Fibroblast of lung (primary cell): ENCODE measurements at places on chromosomes 6 and 20. TPM values are rescaled to one million over a fixed set of nuclear protein-coding genes. Genes with fewer than 3 reads are reported as not detected.

GRCh38 chr6:6823568-6824224 lies 235.2 kb downstream of the LY86 start:
- no peak for DNase-seq
- no peak overlapping the region for H3K4me3 ChIP-seq
- H3K36me3 ChIP-seq, result no peaks in the 10 kb centered on the region
- no peaks in the 10 kb centered on the region for H3K27me3 ChIP-seq
- H3K4me1 ChIP-seq, result no peaks in the 10 kb centered on the region

DNA sequence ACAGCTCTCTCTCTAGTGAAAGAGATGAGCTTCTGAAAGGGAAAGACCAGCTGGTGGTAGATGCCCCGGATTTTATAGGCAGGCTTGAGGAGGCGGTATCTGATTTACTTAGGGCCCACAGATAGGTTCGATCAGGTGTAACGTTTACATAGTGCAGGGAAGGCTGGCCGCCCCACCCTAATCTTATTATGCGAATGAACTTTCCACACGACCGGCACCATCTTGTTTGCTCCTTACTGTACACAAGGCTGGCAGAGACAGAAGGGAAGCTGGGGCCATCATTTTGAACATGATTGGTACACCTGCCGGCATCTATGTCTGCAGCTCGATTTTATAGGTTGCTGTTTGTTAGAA lies 212.0 kb upstream of the JARID2 start:
- H3K4me3 ChIP-seq, result no peak overlapping the region
- H3K27ac ChIP-seq, result no peak overlapping the region
- no peaks in the 10 kb centered on the region for H3K27me3 ChIP-seq
- H3K36me3 ChIP-seq, result no peaks in the 10 kb centered on the region

GRCh38 chr6:160131636-160132296 lies 10.2 kb downstream of the SLC22A1 start:
- no peak overlapping the region for H3K27ac ChIP-seq
- no peak overlapping the region for H3K4me3 ChIP-seq
- no peak for DNase-seq

- H3K4me3 ChIP-seq, result no peak overlapping the region
- H3K27ac ChIP-seq, result no peak overlapping the region
- H3K4me1 ChIP-seq, result peaks cover 4% of the 10 kb centered on the region
- no peaks in the 10 kb centered on the region for H3K36me3 ChIP-seq
- no peaks in the 10 kb centered on the region for H3K27me3 ChIP-seq
Observed at GRCh38 chr20:4018023-4018748, 2.8 kb upstream of the RNF24 start.

DNA sequence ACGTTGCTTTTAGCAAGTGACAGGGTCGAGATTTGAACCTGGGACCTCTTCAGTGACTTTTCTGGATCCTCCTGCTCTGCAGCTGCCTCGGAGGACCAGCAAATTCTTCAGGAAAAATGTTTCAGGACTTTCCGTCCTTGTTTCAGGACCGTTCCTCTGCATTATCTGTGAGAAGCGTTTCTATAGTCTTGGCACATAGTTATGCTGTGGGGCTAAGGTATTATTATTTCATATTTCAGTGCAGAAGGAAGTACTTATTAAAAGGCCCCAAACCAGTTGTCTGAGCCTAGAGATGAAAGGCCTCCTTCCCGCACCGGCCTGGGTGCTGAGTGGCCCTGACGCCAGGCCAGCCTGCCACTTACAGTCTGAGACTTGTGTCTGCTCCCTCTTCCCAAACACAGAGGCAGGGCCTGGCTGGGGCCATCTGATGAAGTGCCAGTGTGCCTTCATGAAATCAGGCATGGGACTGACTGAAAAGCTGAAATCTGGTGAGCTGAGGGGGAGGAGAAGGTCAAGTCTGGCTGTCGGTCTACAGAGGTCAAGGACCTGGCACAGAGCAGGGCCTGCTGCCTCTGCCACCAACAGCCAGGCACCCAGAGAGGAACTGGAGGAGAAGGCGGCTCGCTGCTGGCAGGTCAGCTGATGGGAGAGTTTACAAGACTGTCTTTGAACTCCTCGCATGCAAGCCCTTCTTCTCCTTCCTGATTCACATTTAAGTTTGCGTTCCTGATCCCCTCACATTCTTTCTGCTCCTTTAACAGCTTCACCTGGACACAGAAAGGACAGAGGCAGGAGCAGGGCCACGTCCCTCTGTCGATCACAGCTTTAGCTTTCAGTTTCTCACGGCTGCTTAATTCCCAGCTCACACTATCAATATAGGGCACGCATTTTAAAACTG lies 8.9 kb upstream of the QKI start:
- DNase-seq, result peak; percentile 30
- H3K4me1 ChIP-seq, result peaks cover 2% of the 10 kb centered on the region
- no peaks in the 10 kb centered on the region for H3K27me3 ChIP-seq
- peak overlapping the region; percentile 12 for H3K4me3 ChIP-seq

DNA sequence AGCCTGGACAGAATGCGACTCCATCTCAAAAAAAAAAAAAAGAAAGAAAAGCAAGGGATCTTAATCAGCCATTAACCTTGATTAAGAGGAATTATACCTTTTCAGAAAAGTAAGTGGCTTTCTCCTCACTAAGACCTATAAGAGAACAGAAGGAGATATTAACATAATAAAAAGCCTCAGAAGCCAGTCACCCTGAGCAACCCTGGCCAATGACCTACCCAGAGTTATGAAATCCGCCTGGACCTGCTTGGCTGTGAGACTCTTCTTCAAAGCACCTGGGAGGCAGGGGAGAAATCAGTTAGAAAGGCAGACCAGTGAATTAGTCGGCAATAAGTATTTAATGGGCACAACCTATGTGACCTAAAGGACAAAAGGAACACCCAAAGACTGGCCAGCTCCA lies 32.7 kb upstream of the C20orf203 start:
- no peak overlapping the region for H3K27ac ChIP-seq
- H3K27me3 ChIP-seq, result no peaks in the 10 kb centered on the region
- H3K4me3 ChIP-seq, result no peak overlapping the region
- peaks cover 9% of the 10 kb centered on the region for H3K4me1 ChIP-seq
- DNase-seq, result no peak

DNA sequence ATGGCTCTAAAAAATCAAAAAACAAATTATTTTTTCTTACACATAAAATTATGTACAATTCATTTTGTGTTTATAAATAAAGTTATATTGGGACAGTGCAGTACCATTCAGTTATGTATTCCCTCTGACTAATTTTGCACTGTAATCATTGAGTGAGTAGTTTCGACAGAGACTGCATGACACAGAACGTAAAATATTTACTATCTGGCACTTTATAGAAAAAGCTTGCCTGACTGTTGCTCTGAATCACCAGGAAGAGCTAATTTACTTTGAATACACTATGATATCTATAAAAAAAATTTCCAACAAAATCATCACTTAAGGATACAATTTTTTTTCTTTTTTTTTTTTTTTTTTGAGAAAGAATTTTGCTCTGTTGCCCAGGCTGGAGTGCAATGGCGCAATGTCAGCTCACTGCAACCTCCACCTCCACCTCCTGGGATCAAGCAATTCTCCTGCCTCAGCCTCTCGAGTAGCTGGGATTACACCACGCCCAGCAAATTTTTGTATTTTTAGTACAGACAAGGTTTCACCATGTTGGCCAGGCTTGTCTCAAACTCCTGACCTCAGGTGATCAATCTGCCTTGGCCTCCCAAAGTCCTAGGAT lies 11.0 kb upstream of the KHDC1L start:
- peak; percentile 91 for DNase-seq

DNA sequence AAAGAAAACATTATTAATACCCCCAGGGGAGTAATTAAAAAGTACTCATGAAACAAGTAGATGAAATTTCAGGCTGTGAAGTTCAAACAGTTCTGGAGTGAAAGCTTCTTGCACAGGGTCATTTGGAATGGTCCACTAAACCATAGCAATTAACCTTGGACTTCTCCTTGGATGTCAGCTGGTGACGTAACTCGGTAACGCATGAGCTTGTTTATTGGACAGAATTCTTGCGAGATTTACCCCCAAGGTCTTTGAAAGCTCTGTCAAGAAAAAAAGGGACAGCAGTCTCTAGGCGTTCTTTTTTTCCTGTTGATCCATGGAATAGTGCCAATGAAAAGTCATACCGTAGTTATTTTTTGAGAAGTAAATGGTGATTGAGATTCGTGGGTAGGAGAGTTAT lies 2.2 kb downstream of the CD83 start:
- no peak overlapping the region for H3K27ac ChIP-seq
- no peaks in the 10 kb centered on the region for H3K4me1 ChIP-seq
- no peak overlapping the region for H3K4me3 ChIP-seq

DNA sequence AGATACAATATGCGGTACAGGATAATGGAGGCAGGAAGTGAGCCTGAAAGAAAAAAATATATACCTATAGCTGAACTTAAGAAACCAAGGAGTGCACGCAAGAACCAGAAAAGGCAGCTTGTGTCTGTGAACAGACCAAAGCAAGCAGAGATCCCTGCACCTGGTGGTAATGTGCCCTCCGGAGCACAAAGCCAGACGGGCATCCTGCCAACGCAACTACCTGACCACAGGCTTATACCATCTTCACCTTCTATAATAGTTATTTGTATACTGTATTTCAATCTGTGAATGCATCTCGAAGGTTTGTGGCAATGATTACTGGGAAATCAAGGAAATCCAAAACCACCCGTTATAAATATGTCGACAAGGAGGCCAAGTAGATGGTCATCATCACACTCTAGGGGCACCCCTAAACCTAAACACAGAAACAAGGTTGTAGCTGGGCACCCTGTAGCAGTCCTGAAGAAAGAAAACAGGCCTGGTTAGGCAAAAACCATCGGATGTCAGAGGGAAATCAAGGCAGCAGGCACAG lies 801 bp downstream of the FBXL4 start:
- peak; percentile 30 for DNase-seq
- H3K4me3 ChIP-seq, result peak overlapping the region; percentile 67
- H3K36me3 ChIP-seq, result no peaks in the 10 kb centered on the region
- no peaks in the 10 kb centered on the region for H3K4me1 ChIP-seq
- H3K27ac ChIP-seq, result peak overlapping the region; percentile 65

- H3K36me3 ChIP-seq, result no peaks in the 10 kb centered on the region
- H3K27me3 ChIP-seq, result no peaks in the 10 kb centered on the region
- no peaks in the 10 kb centered on the region for H3K4me1 ChIP-seq
- H3K4me3 ChIP-seq, result no peak overlapping the region
Observed at GRCh38 chr6:165717732-165718465, 54.9 kb upstream of the PDE10A start.

DNA sequence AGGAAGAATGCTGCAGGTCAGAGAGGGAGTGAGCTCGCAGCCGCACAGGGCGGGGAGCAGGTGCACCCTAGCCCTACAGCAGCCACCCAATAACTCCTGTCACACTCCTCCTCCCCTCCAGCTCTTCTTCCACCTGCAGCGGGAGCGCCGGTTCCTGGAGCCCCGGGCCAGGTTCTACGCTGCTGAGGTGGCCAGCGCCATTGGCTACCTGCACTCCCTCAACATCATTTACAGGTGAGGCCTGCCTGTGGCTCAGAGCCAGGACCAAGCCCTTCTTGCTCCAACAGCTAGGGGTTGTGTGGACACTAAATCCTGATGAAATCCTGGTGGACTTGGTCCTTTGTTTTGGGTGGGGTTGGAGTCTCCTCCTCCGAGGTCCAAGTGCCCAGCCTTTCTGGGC lies 11.7 kb downstream of the SGK2 start:
- H3K36me3 ChIP-seq, result no peaks in the 10 kb centered on the region
- no peaks in the 10 kb centered on the region for H3K27me3 ChIP-seq
- no peak for DNase-seq

- H3K4me1 ChIP-seq, result no peaks in the 10 kb centered on the region
- DNase-seq, result no peak
- no peak overlapping the region for H3K27ac ChIP-seq
- no peaks in the 10 kb centered on the region for H3K36me3 ChIP-seq
- H3K27me3 ChIP-seq, result no peaks in the 10 kb centered on the region
- no peak overlapping the region for H3K4me3 ChIP-seq
Observed at GRCh38 chr6:51282026-51282425, 463.4 kb downstream of the TFAP2B start.

- H3K4me3 ChIP-seq, result no peak overlapping the region
- no peak overlapping the region for H3K27ac ChIP-seq
- H3K27me3 ChIP-seq, result no peaks in the 10 kb centered on the region
- H3K4me1 ChIP-seq, result no peaks in the 10 kb centered on the region
Observed at GRCh38 chr20:21656308-21657067, 49.0 kb upstream of the PAX1 start.

GRCh38 chr6:166998256-166999144 lies 697 bp upstream of the CEP43 start:
- peak overlapping the region; percentile 78 for H3K4me3 ChIP-seq
- peak overlapping the region; percentile 35 for H3K27ac ChIP-seq
- peaks cover 2% of the 10 kb centered on the region for H3K36me3 ChIP-seq
- no peak for DNase-seq
- H3K4me1 ChIP-seq, result peaks cover 4% of the 10 kb centered on the region

- H3K27ac ChIP-seq, result no peak overlapping the region
- DNase-seq, result peak; percentile 57
- H3K4me1 ChIP-seq, result no peaks in the 10 kb centered on the region
- H3K36me3 ChIP-seq, result no peaks in the 10 kb centered on the region
Observed at GRCh38 chr6:133309579-133309978, 68.4 kb downstream of the EYA4 start.

DNA sequence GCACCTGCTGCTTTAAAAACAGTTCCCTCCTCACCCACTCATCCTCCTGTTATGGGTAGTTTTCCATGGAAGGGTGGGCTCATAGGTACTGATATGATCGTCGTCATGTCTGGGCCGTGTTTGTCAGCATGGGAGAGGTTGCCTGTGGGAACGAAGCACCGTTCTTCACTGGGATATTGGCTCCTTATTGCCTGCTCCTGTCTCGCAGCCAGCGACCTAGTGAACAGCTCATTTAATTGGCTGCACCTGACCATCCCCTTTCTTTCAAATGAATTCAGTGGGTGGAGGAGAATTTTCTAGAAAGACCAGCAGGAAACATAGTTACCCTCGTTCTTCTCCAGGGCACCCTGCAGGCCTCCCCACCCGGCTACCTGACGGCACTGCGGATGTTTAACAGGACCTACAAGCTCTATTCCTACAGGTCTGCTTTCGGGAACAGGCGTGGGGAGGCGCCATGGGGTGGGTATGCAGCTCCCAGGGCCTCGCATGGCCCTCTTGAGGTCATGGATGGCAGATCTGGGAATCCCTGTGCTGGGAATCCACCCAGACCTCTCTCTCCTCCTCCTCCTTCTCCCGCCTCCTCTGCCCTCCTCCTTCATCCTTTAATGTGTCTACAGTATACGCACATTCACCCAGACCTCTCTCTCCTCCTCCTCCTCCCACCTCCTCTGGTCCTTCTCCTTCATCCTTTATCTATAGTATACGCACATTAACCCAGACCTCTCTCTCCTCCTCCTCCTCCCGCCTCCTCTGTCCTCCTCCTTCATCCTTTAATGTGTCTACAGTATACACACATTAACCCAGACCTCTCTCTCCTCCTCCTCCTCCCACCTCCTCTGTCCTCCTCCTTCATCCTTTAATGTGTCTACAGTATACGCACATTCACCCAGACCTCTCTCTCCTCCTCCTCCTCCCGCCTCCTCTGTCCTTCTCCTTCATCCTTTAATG lies 21.9 kb downstream of the ENTPD6 start:
- peaks cover 2% of the 10 kb centered on the region for H3K4me1 ChIP-seq
- no peak for DNase-seq
- no peak overlapping the region for H3K27ac ChIP-seq
- no peaks in the 10 kb centered on the region for H3K27me3 ChIP-seq

- no peaks in the 10 kb centered on the region for H3K36me3 ChIP-seq
- H3K4me1 ChIP-seq, result no peaks in the 10 kb centered on the region
- H3K27ac ChIP-seq, result peak overlapping the region; percentile 66
- DNase-seq, result no peak
- no peak overlapping the region for H3K4me3 ChIP-seq
Observed at GRCh38 chr6:73655341-73655917, 1.6 kb upstream of the SLC17A5 start.

Gene GABRR1
- not detected in 2 replicates for total RNA-seq

Gene CNKSR3
- total RNA-seq, result 3.9 and 14.0 TPM in 2 replicates

Gene EGFL8
- total RNA-seq, result 0.99 and 1.0 TPM in 2 replicates

Gene EYA4
- 23.9 and 38.0 TPM in 2 replicates for total RNA-seq

Gene PRDM1
- 2.3 and 5.4 TPM in 2 replicates for total RNA-seq

Gene GDAP1L1
- not detected in 2 replicates for total RNA-seq
